Sigmoid colon (tissue), 7 donors: ENCODE measurements at places on chromosomes 3 and 15. TPM values are rescaled to one million over a fixed set of nuclear protein-coding genes. Genes with fewer than 3 reads are reported as not detected.

- H3K4me1 ChIP-seq = no peaks in the 10 kb centered on the region
- DNase-seq = no peak
Measured at GRCh38 chr3:66672830-66673229, 172.0 kb upstream of the LRIG1 start.

Gene B3GNT5
- 3.2 TPM for total RNA-seq

Gene ZNF774
- total RNA-seq = 1.5 TPM

DNA sequence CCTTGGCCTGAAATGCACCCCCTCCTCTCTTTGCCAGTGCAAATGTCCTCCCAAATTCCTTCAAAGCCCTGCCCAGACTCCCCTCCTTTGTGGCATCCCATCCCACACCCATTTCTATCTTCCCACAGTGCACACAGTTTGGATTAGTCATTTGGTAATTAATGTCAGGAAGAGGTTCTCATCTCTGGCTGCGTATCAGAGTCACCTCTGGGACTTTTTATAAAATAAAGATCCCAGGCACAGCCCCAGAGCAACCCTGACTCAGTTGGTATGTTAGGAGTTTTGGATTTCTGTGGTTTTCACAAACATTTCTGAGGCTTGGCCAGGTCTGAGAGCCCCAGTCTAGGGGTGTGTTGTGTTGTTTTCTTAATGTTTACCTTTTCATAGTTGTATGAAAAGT, 41.6 kb downstream of the C3orf20 start:
- no peaks in the 10 kb centered on the region for H3K4me1 ChIP-seq
- no peaks in the 10 kb centered on the region for H3K36me3 ChIP-seq
- no peak overlapping the region for H3K4me3 ChIP-seq

Gene TBC1D5
- total RNA-seq = 50.3 TPM

DNA sequence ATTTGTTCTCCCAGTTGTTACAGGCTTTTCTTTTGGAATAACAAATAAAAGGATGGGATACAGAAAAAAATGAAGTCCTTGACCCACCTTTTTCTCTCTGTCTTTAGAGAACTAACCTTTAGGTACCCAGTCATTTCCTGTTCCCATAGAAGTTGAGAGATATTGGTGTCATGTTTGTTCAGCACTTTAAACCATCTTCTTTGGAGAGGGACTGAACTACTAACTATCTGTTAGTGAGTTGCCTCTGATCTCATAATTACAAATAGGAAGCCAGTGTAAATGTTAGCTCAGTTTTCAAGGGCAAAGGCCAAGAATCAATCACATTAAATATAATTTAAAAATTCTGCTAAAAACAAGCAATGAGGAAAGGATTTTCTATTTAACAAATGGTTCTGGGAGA, 72.9 kb upstream of the DCBLD2 start:
- DNase-seq = no peak
- H3K27ac ChIP-seq = no peak overlapping the region
- H3K4me3 ChIP-seq = no peak overlapping the region
- no peaks in the 10 kb centered on the region for H3K36me3 ChIP-seq
- H3K27me3 ChIP-seq = no peaks in the 10 kb centered on the region
- no peaks in the 10 kb centered on the region for H3K4me1 ChIP-seq

DNA sequence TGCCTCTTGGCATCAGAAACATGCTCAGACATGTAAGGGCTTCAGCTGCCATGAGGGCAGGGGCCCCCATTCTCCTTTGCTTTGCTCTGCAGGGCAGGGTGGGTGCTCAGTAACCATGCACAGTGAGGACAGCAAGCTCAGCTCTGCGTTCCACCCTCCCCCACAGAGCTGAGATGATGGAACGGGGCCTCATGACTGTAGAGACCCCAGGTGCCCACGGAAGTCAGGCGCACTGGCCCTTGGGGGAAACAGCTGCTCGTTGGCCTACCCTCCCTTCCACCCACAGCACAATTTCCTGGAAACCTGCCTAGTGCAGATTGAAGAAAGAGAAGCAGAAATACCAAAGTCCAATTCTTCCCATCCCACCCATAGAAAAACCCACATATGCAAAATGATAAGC, 10.5 kb downstream of the CTXND1 start:
- no peak overlapping the region for H3K4me3 ChIP-seq
- H3K27me3 ChIP-seq = no peaks in the 10 kb centered on the region
- no peaks in the 10 kb centered on the region for H3K4me1 ChIP-seq
- H3K27ac ChIP-seq = no peak overlapping the region
- no peaks in the 10 kb centered on the region for H3K36me3 ChIP-seq

Gene PAQR9
- total RNA-seq = not detected

Gene NR1I2
- not detected for total RNA-seq

DNA sequence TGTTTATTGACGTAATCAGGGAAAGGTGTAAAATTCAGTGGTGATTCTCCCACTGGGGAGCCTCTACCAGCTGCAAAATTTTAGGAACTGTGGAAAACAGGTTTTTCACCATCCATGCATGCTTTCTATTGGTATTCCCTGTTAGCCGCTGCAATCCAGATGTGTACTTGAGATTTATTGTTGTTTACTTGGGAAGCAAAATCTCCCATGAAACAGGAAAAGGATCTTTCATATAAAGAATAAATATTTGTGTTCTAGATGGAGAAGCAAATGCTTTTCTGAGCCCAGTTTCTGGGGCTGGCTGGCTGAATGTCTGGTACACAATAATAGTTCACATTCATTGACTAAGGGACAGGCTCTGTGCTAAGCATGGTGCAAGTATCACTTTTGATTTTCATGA, 144.6 kb upstream of the RASGRP1 start:
- DNase-seq = no peak
- no peak overlapping the region for H3K4me3 ChIP-seq
- H3K27me3 ChIP-seq = no peaks in the 10 kb centered on the region
- H3K36me3 ChIP-seq = no peaks in the 10 kb centered on the region
- peaks cover 13% of the 10 kb centered on the region for H3K4me1 ChIP-seq

Gene GALK2
- 23.3 TPM for total RNA-seq

DNA sequence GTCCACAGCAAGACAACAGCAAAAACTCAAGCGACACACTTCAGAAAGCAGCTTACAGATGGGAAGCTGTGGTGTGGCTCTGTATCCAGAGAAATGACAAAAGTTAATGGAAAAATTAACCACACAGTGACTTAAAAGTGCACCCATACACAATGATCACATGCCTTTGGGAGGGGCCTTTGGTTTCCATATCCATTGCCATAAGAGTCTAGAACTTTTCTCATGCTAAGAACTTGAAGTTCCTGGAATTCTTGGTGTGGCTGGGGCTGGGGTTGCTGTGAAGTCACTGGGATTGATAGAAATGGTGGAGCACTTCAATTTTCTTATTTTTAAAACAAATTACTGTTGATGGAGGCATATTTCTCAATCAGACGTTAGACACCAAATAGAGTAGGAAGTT, 108.6 kb upstream of the FEZF2 start:
- no peak for DNase-seq
- H3K4me3 ChIP-seq = no peak overlapping the region
- no peaks in the 10 kb centered on the region for H3K27me3 ChIP-seq
- H3K27ac ChIP-seq = no peak overlapping the region
- H3K4me1 ChIP-seq = no peaks in the 10 kb centered on the region

Gene FBXW12
- total RNA-seq = not detected

DNA sequence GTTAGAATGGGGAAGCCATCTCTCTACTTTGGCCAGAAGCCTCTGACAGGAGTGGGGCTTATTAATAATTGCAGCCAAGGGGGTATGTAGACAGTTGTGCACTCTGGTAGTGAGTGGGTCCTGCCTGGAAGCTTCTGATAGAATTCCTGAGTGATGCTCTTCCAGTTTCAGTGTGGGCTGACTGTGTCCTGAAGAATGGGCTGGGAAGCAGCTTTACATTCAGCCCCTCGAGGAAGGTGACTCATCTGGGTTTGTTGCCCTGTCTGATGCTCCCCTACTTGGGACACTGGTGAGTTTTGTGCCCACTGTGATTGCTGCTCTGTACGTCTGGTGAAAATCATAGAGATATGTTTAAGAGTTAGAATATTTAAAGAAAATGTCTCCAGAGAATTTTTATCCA, 444.7 kb upstream of the RBMS3 start:
- H3K36me3 ChIP-seq = no peaks in the 10 kb centered on the region
- no peak for DNase-seq
- no peaks in the 10 kb centered on the region for H3K4me1 ChIP-seq

Gene MINDY2
- 18.1 TPM for total RNA-seq

GRCh38 chr3:68771681-68772080, 160.7 kb downstream of the TAFA4 start:
- DNase-seq = no peak
- H3K27me3 ChIP-seq = no peaks in the 10 kb centered on the region
- H3K36me3 ChIP-seq = no peaks in the 10 kb centered on the region
- H3K27ac ChIP-seq = no peak overlapping the region

- peaks cover 48% of the 10 kb centered on the region for H3K4me1 ChIP-seq
- peak overlapping the region; percentile 14 for H3K27ac ChIP-seq
- H3K36me3 ChIP-seq = peaks cover 54% of the 10 kb centered on the region
- H3K4me3 ChIP-seq = no peak overlapping the region
- no peaks in the 10 kb centered on the region for H3K27me3 ChIP-seq
Measured at GRCh38 chr3:48708481-48708889, 8.5 kb downstream of the IP6K2 start.

DNA sequence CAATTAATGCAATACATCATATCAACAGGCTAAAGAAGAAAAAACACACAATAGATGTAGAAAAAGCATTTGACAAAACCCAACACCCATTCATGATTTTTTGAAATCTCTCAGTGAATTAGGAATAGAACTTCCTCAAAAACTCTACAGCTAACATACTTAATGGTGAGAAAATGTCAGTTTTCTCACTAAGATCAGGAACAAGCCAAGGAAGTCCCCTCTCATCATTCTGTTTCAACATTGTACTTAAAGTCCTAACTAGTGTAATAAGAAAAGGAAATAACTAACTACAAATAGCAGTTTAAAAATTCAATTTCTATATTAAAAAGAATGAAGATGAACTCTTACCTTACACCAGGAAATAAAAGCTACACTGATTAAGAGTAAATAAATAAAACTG, 77.8 kb downstream of the DCLK3 start:
- H3K36me3 ChIP-seq = no peaks in the 10 kb centered on the region
- no peaks in the 10 kb centered on the region for H3K4me1 ChIP-seq
- no peak overlapping the region for H3K4me3 ChIP-seq
- no peaks in the 10 kb centered on the region for H3K27me3 ChIP-seq
- DNase-seq = no peak

DNA sequence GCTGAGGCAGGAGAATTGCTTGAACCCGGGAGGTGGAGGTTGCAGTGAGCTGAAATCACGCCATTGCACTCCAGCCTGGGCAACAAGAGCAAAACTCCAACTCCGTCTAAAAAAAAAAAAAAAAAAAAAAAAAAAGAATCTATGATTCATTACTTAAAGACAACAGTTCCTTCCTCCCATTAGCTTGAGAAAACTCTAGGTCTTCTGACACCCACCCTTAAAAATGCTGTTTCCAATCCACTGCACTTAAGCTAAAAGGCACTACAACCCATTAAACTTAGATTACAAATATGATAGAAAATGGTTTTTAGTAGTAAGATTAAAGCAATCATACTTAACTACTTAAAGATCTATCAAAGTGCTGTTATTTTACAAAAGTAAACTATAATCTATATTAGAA, 40.0 kb upstream of the BHLHE40 start:
- no peaks in the 10 kb centered on the region for H3K36me3 ChIP-seq
- no peaks in the 10 kb centered on the region for H3K27me3 ChIP-seq
- no peak for DNase-seq
- H3K4me3 ChIP-seq = no peak overlapping the region
- H3K4me1 ChIP-seq = no peaks in the 10 kb centered on the region

GRCh38 chr15:59885832-59886231, 118.3 kb upstream of the FOXB1 start:
- H3K4me1 ChIP-seq = no peaks in the 10 kb centered on the region
- H3K4me3 ChIP-seq = no peak overlapping the region
- H3K36me3 ChIP-seq = no peaks in the 10 kb centered on the region

Gene SERINC4
- not detected for total RNA-seq

Gene ZNF860
- total RNA-seq = 1.3 TPM

Gene MYH15
- total RNA-seq = not detected

DNA sequence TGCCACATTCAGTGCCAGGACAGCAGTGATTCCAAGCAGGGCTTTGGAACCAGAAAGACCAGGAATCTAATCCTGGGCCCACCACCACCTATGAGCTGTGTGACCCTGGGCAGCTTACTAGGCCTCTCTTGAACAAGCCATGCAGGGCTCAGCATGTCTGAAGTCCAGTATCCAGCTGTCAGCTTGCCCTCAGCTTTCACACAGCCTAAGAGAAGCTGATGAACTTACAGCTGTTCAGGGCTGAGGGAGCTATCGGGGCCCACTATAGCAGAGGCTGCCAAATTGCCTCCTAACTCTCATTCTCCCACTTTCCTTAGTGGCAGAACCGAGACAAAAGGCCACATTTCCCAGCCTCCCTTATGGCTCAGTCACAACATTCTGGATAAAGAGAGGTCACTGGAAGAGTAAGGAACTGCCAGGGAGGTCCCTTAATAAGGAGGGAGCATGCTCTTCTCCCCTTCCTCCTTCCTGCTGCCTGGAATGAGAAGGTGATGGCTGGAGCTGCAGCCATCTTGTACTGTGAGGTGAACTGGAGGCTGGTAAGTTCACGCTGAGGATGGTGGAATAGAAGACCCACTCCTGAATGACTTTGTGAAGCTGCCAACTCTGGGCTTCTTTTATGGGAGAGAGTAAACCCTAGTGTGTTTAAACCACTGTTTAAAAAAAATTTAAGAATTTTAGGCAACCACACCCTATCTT, 34.5 kb downstream of the FEM1B start:
- H3K27me3 ChIP-seq = no peaks in the 10 kb centered on the region

- H3K4me1 ChIP-seq = no peaks in the 10 kb centered on the region
- H3K27ac ChIP-seq = no peak overlapping the region
- H3K36me3 ChIP-seq = no peaks in the 10 kb centered on the region
- no peaks in the 10 kb centered on the region for H3K27me3 ChIP-seq
- no peak for DNase-seq
- no peak overlapping the region for H3K4me3 ChIP-seq
Measured at GRCh38 chr3:107993771-107994170, 97.1 kb downstream of the CD47 start.

Gene ILDR1
- total RNA-seq = not detected

GRCh38 chr3:169769287-169770181, at the start of gene ACTRT3:
TSS of gene ACTRT3 (minus strand) at chr3:169769561. CDS start at chr3:169769520, 41 bp downstream.
- H3K27me3 ChIP-seq = no peaks in the 10 kb centered on the region
- H3K4me3 ChIP-seq = peak within 1 kb of the TSS; percentile 79
- peaks cover 7% of the 10 kb centered on the region for H3K4me1 ChIP-seq
- H3K36me3 ChIP-seq = no peaks in the 10 kb centered on the region
- peak; percentile 79 for DNase-seq

Gene ZNF654
- total RNA-seq = 19.9 TPM
